Nephron progenitor cell (in vitro differentiated cells): ENCODE measurements at places on chromosomes 2 and 18.

- peak; percentile 77 for DNase-seq
Observed at GRCh38 chr2:218292048-218293014, at the start of gene TMBIM1. Gene TMBIM1, minus strand, starts transcription at chr2:218292503. Its CDS starts 10,362 bp downstream, at chr2:218282141.

GRCh38 chr18:50218432-50219197 is 23.7 kb upstream of the MYO5B start:
- no peak for DNase-seq

DNA sequence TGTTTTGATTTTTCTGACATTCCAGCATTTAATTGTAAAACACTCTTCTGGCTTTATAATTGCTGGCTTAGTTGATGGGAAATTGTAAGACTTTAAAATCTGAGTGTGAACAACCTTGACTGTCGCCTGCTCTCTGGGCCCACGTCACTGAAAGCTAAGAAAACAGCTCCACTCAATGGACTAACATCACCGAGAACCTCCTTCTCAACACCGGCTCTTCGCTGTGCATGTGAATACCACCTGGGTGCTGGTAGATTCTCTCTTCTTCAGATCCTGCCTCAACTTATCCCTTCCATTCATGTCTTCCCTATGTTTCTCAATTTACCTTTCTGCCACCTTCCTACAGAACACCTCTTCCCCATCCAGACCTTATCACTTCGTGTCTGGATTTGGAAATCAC is 523.1 kb upstream of the ID2 start:
- DNase-seq, result no peak

DNA sequence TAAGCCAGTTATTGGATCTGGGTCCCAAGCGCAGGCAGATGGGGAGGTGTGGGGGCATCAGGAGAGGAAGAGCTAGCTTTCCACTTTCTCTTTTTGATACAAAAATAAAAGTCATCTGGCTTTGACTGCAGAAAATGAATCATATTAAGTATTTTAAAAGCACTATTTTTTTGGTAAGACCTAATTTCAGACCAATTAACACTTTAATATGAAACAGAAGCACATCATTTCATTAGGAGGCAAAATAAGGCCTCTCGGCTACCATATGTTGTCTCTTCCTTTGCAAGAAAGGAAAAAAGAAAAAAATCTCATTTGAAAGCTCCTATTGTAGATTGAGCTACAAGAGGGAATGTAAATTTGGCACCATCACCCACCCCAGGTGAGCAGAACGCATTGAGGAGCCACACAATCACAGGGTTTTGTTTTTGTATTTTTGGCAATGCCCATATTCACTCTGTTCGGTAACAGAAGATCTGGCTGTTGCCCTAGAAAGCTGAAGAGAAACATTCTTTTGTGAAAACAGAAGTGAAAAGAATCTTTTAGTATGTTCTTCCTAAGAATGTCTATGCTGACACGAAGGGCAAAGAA is 390.7 kb upstream of the ETAA1 start:
- no peak for DNase-seq

- DNase-seq, result no peak
Observed at GRCh38 chr2:238634701-238635357, 208.1 kb downstream of the ASB1 start.

DNA sequence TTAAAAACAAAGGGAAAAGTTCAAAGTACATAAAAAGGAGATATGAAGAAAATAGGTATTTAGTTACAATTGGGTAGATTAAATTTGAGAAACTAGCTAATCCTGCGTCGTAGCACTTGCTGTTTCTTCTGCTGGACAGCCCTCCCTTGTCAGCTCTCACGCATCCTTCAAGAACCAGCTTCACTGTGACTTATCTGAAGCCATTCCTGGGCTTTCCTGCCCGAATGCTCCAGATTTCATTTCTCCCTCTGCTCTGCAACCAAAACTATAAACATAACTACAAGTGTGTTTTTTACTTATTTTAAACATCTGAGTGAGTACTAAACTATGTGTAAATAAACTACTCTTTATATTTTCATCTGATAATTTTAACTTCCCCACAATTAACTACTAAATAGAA is 149.2 kb downstream of the MTCL1 start:
- DNase-seq, result no peak

- no peak for DNase-seq
Observed at GRCh38 chr2:71704688-71705087, 251.3 kb downstream of the DYSF start.

- no peak for DNase-seq
Observed at GRCh38 chr2:28736034-28736433, 15.6 kb upstream of the PPP1CB start.

DNA sequence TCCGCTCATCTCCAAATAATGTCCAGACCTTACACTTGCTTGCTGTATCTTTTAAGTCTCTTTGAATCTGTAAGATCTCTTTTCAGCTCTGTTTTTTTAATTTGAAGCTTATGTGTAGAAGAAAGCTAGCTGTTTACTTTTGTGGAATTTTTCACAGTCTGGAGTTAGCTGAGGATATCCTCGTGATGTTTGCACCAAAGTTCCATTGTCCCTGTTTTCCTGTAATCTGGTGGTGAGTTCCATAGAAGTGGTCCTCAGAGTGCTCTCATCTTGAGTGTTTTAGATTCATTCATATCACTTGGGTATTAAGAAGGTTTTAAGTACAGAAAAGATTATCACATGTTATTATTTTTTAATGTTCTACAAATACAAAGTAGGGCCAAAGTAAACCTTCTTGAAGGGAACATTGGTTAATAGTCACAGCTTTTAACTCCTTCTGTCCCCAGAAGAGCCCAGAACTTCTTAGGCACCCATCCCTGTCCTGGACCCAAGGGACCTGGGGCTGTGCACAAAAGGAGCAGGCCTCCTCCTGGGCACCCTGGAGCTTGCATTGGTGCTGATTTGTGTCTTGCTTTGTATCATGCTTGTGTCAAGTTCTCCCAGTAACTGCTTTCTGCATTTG is 15.0 kb downstream of the MLPH start:
- no peak for DNase-seq

GRCh38 chr2:48938231-48938630 is 182.7 kb upstream of the LHCGR start:
- no peak for DNase-seq

DNA sequence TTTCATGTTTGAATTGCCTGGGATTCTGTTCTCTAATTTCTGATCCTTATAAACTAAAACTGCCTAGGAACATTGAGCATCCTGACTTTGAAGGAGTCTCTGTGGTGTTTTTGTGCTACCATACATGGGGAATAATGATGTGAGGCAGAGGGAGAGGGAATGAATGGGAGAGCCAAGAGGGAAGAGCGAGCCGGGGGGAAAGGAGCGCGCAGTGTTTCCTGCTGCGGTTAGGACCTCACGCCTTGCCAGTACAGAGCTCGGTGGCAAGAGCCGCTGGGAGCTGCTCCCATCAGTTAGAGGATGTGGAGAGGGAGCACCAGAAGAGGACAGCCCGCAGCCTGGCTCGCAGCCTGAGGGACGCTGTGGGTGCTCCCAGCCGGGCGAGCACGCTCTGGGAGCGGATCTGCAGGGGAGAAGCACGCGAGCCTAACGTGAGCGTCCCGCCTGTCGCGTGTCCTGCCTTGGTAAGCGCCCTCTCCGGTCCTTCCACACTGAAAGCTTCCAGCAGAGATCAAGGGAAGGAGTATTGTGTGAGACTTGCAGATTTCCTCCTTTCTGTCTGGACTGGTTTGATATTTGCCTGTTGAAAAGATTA is 114.7 kb downstream of the FAM210A start:
- peak; percentile 31 for DNase-seq

GRCh38 chr2:209376686-209377085 is 47.2 kb upstream of the MAP2 start:
- no peak for DNase-seq

DNA sequence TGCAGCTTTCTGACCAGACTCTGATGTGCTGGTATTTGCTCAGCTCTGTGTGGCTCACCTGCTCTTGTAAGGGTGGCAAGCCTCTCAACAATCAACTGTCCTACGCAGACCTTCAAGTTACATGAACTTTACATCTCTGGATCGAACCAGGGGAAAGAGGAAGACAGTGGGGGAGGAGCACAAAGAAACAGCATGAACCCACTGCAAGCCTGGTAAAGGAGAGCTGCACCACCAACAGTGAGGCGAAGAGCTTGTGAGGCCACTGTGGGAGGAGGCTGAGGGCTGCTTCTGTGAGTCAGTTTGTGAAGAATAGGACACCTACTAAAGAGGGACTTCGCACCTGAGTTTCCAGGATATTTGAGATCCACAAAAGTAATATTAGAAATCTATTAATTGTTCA is 18.8 kb upstream of the FAM110C start:
- DNase-seq, result no peak

DNA sequence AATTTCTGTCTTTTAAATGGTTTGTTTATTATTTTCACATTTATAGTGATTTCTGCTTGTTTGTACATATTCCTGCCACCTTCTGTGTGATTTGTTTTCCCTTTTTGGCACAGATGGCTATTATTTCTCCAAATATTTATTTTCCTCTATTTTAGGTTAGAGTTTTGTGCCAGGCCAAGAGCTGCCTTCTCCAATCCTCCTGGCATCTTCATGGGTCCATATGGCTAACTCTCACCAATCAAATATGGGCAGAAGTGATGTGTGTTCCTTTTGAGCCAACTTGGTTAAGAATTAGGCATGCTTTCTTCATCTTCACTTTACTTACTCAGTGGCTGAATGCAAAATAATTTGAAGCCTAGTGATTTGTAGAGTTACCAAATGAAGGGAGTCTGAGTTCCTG is 697.1 kb upstream of the CELF4 start:
- no peak for DNase-seq

GRCh38 chr2:23293063-23293462 is 91.9 kb upstream of the KLHL29 start:
- no peak for DNase-seq

DNA sequence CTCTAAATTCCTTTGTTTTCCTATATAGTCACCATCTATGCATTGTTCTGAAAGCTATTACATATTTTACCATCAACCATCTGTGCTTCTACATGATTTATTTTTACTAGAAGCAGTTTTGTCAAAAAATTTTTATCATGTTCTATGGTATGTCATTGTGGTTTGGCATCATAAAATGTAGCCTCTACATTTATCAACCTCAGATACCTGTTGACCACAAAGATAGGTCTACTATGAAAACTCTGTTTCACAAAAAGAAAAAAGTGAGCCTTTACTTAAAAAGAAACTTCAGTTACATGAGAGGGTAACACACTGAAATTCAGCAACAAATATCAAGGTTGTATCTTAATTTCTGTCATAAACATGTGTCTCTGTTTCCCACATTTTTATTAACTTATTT is 3.7 kb downstream of the BCL2 start:
- DNase-seq, result no peak

DNA sequence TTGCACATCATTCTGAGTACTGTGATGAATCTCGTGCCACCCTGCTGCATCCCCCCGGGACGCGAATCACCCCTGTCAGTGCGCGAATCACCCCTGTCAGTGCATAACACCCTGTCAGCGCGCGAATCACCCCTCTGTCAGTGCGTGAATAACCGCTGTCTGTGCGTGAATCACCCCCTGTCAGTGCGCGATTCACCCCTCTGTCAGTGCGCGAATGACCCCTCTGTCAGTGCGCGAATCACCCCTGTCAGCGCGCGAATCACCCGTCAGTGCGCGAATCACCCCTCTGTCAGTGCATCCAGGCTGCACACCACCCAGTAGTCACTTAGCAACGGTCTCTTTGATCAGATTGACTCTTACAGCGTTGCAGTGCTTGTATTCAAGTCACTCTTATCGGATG is 134.4 kb upstream of the TPO start:
- DNase-seq, result no peak

GRCh38 chr18:4831127-4831526 is 365.9 kb downstream of the AKAIN1 start:
- DNase-seq, result no peak

DNA sequence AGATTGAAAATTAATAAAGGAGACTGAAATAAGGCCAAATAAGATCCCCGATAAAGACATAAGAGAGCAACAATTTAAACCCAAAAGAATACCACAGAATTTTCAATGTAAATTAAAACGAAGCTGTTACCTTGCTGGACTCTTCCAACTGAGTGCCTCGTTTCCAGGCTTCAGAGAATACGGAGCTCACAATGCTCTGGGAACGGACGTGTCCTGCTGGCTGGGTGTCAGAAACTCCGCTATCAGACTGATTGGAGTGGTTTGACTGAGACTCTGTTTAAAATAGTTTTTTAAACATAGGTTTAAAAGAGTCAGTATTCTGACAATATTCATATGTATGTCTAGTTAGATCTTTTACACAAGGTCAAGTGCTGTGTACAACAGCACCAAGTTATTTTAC is 90.4 kb downstream of the RAPH1 start:
- no peak for DNase-seq

DNA sequence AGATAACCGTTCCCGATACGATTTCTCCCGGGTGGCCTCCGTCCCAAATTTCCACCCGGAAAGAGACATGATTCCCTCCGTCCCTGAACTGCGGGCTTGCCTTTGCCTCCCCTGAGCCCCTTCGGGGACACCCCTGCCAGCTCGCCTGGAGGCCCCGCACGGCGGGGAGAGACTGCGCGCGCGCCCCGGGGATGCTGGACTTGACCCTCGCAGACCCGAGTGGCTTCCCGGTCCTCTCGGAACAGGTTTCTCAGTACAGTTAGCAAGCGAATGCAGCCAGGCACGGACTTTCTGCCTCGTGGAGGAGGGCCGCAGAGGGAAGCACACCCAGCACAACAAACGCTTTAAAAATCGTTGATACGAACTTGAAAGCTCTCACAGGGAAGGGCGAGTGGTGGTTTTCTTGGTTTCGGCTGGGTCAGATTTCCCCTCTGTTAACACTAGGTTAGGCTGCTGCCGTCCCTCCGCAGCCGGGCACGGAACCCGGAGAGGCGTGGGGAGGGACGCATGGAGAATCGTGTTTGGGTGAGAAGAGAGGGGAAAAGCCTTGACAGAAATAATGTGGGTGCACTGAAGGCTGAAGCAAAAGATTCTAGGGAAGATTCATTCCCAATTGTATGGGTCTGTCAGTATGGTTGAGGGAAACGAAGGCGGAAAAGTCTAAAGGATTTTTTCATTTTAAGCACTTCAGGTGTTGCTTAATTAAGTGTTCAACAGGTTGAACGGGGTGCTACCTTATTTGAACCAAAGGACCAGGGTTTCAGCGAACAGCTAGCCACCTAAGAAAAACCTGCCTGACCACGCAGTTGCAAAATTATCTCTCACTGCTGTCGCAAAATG is 916 bp downstream of the TNFRSF11A start:
- DNase-seq, result peak; percentile 59

- no peak for DNase-seq
Observed at GRCh38 chr2:187976259-187976985, 315.3 kb upstream of the GULP1 start.

- no peak for DNase-seq
Observed at GRCh38 chr2:127770973-127771735, 39.8 kb downstream of the WDR33 start.

GRCh38 chr2:201151127-201151981 is 31.6 kb upstream of the CASP10 start:
- DNase-seq, result no peak
